ENCODE measurements at places on chromosomes 5 and 9.

DNA sequence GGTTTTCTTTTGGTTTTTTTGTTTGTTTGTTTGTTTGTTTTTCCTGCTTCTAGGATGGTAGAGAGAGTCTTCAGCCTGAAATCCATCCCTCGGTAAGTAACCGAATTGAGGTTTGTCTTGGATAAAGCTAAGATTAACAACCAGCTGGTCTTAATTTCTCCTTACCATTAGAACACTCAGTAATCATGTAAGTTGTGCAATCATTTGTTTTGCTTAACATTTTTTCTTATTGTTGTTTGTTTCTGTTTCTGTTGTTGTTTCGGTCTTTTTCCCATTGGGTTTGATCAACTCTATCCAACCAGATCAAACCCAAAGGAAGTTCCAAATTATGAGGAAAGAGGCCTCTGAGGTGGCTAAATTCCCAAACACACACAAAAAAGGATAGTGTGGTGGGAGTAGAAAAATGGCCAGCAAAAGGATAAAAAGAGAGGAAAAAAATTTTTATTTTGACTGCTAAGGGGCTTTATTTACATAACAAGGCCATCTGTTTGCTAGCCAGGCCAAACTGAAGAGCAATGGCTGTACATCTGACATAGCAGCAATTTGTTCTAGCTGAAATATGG is 49.6 kb upstream of the ANKRD31 start:
- no peak for DNase-seq

GRCh38 chr9:128906741-128907140 is 14.0 kb upstream of the PHYHD1 start:
- DNase-seq = no peak

GRCh38 chr5:108736855-108737254 is 10.8 kb upstream of the FER start:
- DNase-seq = no peak

DNA sequence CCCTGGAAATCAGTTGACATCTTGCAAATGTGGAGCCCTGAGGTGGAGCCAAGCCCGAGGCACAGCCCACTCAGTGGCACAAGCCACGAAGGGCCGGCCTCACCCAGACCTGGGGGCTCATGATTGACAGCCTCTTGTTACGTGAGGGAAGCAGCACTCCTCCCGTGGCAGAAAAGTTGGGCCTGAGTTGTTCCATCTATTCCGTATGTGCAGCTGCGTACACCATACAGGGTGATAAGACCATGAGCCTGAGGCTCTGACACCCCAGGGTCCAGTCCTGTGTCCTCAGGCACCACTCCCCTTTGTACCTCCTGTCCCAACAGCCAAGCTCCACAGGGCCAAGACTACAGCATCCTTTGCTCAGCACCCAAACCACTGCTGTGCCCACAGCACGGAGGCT is 1.9 kb upstream of the ORM2 start:
- DNase-seq = no peak

- no peak for DNase-seq
Observed at GRCh38 chr5:3490957-3491507, 104.6 kb upstream of the IRX1 start.

- peak; percentile 5 for DNase-seq
Observed at GRCh38 chr9:17528859-17529258, 50.0 kb upstream of the SH3GL2 start.

- DNase-seq = no peak
Observed at GRCh38 chr5:179599566-179599965, 23.9 kb downstream of the HNRNPH1 start.

DNA sequence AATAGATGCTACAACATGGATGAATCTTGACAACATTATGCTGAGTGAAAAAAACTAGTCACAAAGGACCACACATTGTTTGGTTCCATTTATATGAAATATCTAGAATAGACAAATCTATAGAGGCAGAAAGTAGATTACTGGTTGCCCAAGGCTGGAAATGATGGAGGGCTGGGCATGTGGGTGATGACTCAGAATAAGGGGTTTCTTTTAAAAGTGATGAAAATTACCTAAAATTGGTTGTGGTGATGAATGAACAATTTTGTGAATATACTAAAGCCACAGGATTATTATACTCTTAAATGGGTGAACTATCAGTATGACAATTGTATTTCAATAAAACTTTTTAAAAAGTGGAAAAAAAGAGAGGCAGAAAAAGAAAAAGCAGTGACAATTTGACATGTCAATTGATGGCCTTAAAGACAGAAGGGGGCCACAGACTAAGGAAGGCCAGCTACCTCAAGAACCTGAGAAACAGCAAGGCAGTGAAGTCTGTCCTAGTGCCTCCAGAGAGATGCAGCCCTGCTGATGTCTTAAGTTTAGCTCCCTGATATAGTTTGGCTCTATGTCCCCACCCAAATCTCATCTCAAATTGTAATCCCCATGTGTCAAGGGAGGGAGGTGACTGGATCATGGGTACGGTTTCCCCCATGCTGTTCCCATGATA is 182.7 kb downstream of the PIK3R1 start:
- no peak for DNase-seq

Data from fibroblast of skin of right quadriceps (primary cell).